MV-4-11 (cell line): ENCODE measurements at places on chromosomes 2 and 18.

GRCh38 chr18:55088561-55088960 lies 129.3 kb upstream of the CCDC68 start:
- DNase-seq: no peak

- no peak for DNase-seq
These were observed 476 bp downstream of the STRN start for GRCh38 chr2:36965751-36966369.

GRCh38 chr2:38747007-38747424 lies 4.1 kb downstream of the SRSF7 start:
- DNase-seq: no peak

- no peak for DNase-seq
These were observed 239.2 kb downstream of the CMPK2 start for GRCh38 chr2:6626401-6627012.

DNA sequence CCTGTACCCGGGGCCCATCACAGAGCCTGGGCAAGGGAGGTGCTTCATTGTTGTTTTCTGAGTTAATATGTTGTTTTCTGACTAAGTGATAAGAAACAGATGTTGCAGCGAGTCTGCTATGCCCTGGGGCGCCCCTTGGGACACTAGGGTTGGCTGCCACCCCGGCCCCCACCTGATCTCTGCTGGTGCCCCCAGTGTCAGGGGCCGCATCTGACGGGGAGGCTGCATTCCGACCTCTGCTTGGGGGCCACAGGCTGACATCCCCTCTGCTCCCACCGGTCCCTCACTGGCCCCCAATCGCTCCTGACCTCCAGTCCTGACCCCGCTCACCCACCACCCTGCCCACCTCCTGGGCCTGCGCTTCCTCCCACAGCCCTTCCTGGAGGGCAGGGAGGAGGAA lies 65.9 kb downstream of the LONRF2 start:
- no peak for DNase-seq

GRCh38 chr18:70822117-70822516 lies 533.3 kb downstream of the SOCS6 start:
- DNase-seq: no peak

DNA sequence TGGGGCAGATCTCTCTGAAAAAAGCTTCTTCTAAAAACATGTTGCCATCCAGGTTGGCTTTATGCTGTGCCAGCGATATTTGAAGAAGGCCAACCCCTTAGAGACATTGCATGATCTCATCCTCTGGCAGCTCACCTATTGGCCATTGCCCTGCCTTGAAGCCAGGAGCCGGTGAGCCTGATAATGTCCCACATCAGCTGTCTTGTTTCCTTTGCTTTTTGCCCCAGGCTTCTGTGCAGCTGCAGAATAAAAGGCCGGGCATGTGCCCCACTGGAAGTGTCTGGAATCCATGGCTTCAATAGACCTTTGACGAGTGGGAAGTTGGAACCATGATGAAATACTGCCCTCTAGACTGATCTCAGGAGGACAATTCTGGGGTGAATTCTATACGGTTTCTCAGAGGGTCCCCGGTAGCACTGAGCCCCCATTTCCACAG lies 523.5 kb upstream of the ZEB2 start:
- peak; percentile 8 for DNase-seq

DNA sequence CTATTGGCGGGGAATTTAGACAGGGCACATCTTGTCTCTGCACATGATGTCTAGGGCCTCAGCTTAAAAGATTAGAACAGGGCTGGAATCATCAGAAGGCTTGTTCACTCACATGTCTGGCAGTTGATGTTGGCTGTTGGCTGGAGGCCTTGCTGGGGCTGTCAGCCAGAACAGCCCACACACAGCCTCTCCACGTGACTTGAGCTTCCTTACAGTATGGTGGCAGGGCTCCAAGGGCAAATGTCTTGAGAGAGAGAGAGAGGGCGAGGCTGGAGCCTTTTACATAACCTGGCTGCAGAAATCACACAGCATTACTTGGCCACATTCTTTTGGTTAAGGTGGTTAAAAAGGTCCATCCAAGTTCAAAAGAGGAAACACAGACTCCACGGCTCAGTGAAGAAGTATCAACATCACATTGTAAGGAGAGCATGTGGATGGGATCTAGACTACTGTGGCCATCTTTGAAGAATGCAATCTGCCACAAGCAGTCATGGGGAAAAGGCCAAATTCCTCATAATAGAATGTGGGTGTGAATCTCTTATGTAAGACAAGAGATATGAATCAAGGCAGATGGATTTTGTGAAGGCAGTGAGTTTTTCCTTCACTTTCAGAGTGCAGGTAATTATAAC lies 30.4 kb downstream of the SRSF7 start:
- DNase-seq: peak; percentile 17

DNA sequence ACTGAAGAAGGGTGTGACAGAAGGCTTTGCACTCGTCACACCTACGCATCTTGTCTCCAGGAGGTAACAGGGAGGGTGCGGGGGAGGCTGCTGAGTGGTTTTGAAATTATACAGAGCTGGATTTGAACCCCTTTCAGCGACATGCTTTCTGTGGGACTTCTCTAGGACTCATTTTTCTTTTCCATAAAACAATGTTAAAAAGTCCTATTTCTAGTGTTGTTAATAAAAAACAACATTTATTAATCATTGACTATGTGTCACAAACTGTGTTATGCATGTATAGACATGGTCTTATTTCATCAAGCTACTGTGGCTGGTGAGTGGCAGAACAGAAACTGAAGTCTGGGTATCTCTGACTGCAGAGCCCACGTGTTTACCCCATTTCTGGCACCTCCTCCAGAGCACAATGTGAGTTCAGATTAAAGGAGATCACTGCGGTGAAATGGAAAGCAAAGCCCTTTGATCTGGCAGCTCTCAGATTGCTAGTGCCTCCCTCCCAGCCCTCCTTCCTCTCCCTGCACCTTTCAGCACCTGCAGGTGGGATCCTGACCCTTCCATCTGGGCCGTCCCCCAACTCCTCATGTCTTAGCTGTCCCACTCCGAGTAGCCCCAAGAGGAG lies 315.5 kb upstream of the MYT1L start:
- DNase-seq: no peak

GRCh38 chr2:174753038-174753633 lies 11.1 kb downstream of the CHRNA1 start:
- DNase-seq: no peak

- no peak for DNase-seq
These were observed 24.9 kb downstream of the CCBE1 start for GRCh38 chr18:59672235-59672711.

DNA sequence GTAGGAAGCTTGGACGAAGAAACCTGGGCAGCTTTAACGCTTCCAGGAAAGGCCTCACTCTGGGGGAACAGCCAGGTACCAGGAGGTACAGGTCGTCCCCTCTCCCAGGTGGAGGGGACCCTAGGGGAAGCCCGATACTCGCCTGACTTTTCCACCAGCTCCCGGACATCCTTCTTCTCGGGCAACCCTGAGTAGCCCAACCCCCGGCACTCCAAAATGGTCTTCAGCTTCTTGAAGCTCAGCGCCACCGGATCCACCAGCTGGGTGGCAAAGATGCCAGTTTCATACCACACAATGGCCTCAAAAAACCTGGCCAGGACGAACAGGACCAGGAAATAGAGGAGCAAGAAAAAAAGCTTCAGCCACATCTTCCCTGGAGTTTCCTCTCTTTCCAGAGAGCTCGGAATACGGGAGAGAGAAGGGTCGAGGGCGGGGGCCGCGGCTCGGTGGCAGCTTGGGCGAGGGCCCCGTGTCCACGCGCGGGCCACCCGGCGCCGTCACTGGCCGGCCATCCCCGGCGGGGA lies 1.1 kb downstream of the RNF103 start:
- no peak for DNase-seq

GRCh38 chr18:49016648-49017539 lies 66.1 kb upstream of the SMAD7 start:
- no peak for DNase-seq

DNA sequence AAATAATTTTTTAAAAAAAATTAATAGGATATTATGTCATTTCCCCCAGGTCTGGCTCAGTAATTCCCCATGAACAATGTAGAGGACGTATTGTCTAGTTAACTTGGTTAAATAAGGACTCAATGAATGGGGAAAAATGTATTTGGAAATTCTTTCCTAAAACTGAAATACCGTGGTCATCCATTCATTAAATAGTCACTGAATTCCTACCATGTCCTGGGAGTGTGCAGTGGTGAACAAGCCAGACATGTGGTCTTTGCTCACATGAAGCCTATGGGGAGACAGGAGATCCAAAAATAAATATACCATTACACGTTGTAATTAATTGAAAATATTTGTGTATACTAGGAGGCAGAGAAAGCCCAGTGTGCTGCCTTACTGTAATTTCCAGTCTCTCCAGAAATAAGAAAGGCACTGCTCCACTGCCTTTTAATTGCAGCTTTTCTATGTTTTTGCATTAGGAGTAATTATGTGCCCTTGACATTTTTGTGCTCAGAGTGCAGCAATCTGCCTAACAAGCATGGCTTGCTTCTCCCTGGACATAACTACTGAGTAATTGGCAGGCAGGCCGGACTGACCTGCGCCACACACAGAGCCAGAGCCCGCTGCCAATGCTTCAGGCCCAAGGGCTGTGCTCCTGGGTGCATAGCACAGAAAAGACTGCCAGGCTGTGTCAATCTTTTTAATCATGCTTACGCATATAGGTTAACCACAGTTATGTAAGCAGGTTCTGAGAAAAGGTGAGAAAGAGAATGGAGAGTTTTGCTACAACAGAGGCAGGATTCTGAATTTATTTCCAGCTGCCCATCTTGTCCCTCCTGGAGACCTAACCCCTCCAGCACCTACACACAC lies 22.2 kb upstream of the TTC39C start:
- no peak for DNase-seq

- peak; percentile 37 for DNase-seq
These were observed 23.0 kb upstream of the HS6ST1 start for GRCh38 chr2:128341621-128342020.

DNA sequence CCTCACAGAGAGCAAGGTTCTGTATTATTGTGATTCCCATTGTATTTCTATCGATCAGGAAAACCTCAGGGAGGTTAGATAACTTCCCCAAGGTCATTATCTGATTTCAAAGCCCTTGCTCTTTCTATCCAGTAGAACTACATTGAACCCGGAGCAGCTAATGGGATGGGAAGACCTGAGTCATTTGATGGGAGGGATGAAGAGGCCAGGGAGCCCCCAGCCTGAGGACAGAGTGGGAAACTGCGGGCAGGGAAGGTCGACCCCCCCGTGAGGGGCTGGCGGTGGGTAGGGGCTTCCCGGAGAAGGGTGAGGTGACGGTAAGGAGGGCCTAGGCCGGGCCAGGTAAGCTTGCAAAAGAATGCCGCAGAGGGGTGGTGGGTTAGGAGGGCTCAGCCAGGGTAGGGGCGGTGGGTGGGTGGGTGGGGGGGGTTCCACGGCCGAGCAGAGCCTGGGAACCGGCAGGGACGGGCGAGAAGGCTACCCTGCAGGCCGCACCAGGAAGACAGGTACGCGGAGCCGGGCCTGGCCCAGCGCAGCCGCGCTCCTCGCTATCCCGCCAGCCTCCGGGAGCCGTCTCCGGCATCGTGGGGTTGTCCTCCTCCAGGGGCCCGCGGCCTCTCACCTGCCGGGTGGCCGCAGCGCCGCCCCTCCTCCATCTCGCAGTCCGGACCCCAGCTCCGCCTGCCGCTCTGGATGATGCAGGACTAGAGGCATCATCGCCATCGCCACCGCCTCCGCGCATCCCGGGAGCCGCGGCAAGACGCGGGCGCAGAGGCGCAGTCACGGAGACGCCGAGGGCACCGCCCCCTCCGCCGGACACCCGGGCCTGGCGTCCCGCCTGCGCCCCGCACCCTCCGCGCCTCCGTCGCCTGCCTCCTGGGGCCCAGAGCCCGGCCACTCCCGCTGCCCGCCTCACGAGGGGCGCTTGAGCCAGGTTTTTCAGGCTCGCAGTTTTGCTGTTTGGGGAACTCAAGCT lies at the start of gene GPR75:
GPR75 (minus strand) TSS at position 762 of the 976 bp plus-strand sequence. CDS start 5,211 bp downstream, outside the sequence.
- DNase-seq: no peak

GRCh38 chr2:191056228-191056627 lies 42.3 kb upstream of the STAT1 start:
- peak; percentile 34 for DNase-seq

DNA sequence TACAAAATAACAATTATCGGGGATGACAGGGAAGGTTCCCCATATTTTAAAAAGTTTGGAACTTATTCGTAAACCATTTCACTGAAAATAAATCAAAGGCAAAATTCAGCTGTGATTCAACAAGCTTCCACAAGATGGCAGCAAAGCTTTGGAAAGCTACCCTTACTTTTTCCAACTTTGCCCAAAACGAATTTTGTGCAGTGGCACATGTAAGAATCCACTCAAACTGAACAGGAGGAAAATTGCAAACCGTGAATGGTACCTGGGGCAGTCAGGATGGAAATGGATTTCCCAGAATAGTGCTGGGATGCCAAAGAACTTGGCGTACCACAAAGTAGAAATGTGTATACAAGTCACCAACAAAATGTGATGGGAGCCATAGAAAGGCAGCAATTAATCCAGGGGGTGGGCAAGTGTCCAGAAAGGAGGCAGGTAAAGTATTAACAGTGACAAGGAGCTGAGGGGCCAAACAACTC lies 10.7 kb downstream of the RPL31 start:
- peak; percentile 41 for DNase-seq

DNA sequence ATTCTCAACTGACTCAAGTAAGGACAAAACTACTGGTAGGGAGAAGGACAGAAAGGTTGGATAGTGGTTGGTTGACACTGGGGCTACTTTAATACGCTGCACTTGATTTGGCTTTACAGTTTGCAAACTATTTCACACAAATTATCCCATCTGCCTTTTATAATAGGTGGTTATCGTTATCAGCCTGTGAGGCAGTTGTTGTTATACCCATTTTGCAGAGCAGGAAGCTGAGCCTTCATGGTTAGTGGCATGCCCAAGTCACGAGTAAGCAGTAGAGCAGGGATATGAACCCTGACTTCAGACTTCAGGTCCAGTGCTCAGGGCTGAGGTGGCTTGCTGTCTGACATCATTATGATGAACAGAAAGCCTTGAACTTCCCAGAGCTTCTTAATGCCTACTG lies 5.3 kb downstream of the CTIF start:
- no peak for DNase-seq

- no peak for DNase-seq
These were observed 2.0 kb upstream of the RAB17 start for GRCh38 chr2:237592425-237592980.

- no peak for DNase-seq
These were observed 100.5 kb downstream of the TPGS2 start for GRCh38 chr18:36728345-36728744.

- no peak for DNase-seq
These were observed 167.3 kb downstream of the HRH4 start for GRCh38 chr18:24627644-24628315.
